ENCODE measurements at places on chromosomes 6 and 20.

GRCh38 chr20:20373091-20373571 is 5.2 kb downstream of the INSM1 start:
- DNase-seq = no peak

DNA sequence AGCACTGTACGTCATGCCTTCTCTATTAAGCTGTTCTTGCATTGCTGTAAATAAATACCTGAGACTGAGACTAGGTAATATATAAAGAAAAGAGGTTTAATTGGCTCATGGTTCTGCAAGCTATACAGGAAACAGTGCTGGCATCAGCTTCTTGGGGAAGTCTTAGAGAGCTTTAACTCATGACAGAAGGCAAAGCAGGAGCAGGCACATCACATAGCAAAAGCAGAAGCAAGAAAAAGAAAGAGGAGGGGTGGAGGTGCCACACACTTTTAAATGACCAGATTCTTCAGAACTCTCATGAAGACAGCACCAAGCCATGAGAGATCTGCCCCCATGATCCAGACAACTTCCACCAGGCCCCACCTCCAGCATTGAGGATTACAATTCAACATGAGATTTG is 30.1 kb downstream of the CYB5R4 start:
- DNase-seq = no peak

DNA sequence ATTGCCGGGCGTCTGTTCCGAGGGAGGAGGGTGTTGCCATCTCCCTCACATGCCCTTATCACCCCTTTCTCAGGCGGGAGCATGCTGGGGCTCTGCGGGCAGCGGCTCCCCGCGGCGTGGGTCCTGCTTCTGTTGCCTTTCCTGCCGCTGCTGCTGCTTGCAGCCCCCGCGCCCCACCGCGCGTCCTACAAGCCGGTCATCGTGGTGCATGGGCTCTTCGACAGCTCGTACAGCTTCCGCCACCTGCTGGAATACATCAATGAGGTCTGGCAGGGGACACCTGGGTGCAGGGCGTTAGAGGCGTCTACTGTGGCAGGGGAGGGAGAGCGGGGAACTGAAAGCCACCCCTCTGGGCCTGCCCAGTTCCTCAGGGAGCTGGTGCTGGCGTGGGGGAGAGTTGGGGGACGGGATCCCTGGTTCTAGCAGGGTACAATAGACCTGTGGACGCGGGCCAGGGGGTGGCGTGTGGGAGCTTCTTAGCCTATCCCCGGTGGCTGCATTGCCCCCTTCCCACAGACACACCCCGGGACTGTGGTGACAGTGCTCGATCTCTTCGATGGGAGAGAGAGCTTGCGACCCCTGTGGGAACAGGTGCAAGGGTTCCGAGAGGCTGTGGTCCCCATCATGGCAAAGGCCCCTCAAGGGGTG is 697 bp downstream of the PPT2 start:
- peak; percentile 90 for DNase-seq

- no peak for DNase-seq
Observed at GRCh38 chr20:55415567-55416142, 589.7 kb downstream of the CBLN4 start.

DNA sequence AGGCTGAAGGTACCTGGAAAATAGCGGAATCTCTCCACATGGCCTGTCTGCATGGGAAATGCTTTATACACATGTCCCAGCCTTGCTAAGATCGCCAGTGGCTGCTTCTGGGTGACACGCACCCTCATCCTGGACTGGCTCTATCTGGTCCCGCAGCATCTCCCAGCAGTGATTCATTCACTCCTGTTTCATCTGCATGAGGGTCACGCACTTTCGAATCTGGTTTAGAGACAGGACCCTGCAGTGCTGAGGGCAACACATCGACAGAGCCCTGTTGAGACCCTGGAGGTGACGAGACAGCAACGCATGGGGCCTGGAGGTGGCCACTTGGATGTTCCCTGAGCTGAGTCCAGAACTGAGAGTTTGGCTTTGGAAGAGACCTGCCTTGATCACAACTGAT is 136.5 kb downstream of the SMOC2 start:
- no peak for DNase-seq

DNA sequence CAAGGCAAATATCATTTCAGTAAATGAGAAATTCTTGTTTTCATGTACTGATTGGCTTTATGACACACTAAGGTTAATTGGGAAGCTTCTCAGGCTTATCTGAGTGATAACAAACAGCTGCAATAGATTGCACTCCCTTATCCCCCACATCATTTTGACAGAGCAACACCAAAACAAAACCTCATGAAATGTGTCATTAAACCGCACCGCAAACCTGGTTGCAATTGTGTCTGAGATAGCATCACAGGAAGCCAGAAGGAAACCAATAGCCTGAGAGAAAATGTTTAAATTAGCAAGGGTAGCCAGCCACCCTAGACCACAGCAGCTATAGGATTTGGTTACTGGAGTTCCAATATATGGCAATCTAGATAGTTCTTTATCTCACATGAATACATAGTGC is 31.6 kb upstream of the LAMA4 start:
- peak; percentile 24 for DNase-seq

DNA sequence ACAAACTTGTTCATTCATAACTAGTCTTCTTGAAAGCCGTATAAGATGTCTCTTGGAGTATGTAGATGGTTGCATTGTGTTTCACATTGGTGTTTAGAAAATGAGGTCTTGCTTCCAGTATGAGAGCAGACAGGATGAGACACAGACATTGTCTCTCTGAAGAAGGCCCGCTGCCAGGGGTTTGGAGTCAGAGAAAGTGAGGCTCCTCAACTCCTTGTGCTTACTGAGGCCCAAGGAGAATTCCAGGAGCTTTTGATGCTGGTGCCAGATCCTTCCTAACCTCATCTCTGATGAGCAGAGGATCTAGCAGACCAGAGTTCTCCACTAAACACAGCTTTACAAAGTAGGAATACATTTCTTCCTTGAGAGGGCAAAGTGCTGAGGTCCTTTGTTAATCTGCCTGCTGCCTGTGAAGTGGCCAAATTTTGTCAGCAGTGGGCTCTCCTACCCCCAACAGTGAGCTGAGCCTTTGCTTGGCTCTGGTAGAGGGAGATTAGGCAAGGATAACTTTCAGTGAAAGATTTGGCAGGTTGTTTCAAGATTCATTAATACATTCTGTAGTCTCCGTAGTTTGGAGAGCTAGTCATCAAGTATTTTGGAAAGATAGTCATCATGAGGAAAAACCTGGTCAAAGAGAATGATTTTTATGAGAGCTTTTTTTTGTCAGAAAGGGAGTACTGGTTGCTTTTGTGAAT is 9.7 kb downstream of the MAPRE1 start:
- DNase-seq = no peak

- DNase-seq = peak; percentile 73
Observed at GRCh38 chr6:36755435-36756348, 58.1 kb downstream of the RAB44 start.

GRCh38 chr6:28618898-28619555 is 93.3 kb downstream of the GPX5 start:
- no peak for DNase-seq

DNA sequence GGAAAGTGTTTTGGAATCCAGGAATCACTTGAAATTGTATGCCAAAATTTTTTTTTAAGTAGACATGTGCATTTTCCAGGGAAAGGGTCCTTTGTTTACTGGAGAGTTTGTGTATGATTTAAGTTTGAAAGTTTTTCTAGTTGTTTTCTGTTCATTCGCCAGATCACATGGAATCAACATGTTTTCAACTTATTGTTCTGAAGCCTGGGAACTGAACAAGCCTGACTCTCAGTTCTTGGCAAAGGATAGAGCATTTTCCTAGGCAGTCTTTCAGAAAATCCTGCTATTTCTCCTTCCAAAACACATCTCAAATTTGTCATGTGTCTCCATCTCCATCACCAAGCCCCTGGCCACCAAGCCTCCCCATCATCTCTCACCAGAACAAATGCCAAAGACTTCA is 374.8 kb downstream of the MAFB start:
- DNase-seq = no peak

- peak; percentile 69 for DNase-seq
Observed at GRCh38 chr20:54633374-54634355, 158.3 kb downstream of the DOK5 start.

- DNase-seq = no peak
Observed at GRCh38 chr6:108763931-108764579, 84.2 kb upstream of the ARMC2 start.

DNA sequence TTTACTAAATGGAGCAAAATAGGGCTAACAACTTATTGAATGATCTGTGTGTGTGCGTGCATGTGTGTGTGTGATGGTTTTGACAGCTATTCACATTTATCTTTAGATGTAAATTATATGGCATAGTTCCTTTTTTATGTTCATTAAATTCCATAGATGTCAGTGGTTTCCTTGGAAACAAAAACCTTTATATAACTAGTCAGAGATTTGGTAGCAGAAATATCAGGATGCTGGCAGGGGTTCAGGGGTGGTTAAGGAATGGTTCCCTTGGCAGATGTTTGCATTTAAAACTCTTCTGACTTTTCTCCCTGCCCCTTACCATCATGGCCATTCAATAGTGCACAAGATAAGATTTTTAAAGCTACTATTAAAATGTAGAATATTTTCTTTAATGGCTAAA is 256.6 kb downstream of the PLCB1 start:
- DNase-seq = no peak

- DNase-seq = no peak
Observed at GRCh38 chr6:22320750-22321149, 23.9 kb upstream of the PRL start.

DNA sequence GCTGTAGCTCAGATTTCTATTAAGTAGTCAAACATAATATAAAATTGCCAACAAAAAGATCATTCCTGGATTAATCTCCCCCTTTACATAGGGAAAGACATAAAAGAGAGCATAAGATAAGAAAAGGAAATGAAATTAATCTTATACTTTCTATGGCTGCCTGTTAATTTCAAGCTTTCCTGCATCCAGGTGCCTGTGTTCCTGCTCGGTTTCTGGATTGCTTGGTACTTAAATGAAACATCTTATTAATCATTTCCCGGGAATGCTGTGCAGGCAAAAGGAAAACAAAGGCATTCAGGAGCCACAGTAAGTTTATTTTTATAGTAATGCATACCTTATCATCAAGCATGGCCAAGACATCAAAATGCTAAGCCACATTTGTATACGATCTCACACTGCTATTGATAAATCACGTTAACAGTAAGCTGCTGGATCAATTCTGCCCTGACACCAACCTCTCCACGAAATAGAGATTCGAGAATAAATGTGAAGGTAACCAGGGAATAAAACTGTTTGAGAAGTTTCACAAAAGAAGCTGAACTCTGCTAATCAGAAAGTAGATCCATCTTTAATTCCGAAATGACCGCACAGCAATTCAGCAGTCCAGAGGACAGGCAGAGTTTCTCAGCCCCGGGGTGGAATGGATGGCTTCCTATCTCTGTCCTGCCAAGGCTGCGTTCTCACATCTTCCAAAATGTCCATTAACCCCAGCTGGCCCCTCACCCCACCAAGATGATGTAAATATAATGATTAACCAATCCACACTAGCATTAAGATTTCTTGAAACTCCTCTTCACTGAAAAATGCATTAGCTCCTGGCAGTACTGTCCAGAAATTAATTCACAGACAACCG is 32.6 kb upstream of the APCDD1L start:
- no peak for DNase-seq

DNA sequence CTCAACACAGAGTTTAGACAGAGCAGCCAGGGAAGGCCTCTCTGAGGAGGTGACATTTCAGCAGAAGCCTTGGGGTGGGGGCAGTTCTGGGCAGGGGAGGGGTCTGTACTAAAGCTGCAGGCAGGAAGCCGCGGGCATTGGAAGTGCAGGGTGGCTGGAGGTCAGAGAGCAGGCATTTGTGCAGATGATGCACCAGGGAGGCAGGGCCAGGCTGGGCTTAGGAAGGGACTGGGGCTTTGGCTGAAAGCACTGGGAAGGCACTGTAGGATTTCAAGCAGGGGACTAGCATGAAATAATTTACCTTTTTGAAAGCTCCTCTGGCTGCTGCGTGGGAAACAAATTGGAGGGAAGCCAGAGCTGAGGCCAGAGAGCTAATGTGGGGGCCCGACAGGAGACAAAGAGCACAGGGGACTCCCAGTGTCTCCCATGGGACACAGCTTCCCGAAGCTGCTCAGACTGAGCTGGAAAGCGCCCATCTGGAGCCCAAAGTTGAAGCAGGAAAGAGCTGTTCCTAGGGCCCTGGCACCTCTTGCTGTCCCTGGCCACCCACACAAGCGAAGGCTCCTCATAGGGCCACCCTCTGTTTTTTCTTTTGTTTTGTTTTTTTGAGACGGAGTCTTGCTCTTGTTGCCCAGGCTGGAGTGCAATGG is 19.3 kb downstream of the ADA start:
- no peak for DNase-seq

GRCh38 chr20:34871966-34872621 is 562 bp downstream of the GGT7 start:
- DNase-seq = no peak

GRCh38 chr20:41395667-41396664 is 29.3 kb upstream of the EMILIN3 start:
- no peak for DNase-seq

DNA sequence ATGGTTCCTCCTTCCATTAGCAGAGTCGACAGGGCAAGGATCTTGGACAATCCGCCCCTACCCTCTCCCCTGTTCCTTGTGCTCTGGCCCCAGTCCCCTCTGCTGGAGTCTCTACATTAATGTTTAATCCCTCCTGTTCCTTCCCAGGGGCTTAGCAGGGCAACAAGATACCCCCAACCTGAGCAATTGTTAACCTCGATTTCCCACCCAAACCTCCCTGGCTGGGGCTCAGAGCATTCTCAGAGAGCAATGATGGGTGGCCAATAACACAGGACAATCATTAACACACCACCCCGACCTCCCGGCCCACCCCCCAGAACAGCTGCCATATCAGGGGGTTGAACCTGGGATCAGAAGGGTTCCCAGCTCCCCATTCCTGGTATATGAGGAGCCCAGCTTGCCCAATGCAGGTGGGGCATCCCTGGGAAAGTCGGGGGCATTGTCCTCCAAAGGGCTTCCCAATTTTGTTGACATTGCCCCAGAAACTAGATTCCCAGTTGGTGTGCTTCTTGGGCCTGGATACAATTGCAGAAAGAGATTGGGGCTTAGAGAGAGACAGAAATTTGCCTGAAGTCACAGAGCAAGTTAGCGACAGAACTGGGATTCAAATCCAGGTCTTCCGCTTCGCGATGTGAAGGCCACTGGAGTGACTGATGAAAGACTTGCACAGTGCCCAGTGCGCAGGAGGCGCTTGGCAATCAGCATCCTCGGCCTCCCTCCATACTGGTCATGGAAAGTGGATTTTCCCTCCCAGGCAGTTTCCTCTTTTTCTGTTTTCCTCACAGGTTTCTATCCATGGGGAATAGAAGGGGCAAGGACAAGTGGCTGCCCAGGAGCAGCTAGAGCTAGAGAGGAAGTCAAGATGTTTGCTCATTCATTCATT is 59.6 kb upstream of the TTPAL start:
- DNase-seq = no peak

DNA sequence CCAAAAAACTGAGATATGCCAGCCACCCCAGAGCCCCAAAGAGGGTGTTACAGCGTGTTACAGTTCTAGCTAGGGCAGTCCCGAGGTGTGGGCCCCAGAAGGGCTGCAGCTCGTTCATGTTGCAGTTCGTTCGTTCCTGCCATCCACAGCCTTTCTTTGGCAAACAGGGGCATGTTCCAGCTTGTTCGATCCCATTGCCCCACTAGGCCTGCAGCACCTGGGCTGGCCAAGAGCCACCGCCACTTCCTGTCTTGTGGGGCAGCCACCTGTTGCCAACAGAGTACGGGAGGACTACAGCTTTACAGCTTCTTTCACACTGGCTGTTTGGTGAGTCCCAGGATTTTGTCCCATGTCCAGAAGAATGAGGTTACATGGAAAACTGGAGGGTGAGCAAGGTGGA is 198.1 kb downstream of the MMUT start:
- DNase-seq = no peak

- no peak for DNase-seq
Observed at GRCh38 chr6:91580635-91581034, 993.8 kb upstream of the MAP3K7 start.
